ENCODE measurements at places on chromosomes 5 and 9.

GRCh38 chr5:177588413-177588909 is 3.5 kb upstream of the TMED9 start:
- DNase-seq = no peak

DNA sequence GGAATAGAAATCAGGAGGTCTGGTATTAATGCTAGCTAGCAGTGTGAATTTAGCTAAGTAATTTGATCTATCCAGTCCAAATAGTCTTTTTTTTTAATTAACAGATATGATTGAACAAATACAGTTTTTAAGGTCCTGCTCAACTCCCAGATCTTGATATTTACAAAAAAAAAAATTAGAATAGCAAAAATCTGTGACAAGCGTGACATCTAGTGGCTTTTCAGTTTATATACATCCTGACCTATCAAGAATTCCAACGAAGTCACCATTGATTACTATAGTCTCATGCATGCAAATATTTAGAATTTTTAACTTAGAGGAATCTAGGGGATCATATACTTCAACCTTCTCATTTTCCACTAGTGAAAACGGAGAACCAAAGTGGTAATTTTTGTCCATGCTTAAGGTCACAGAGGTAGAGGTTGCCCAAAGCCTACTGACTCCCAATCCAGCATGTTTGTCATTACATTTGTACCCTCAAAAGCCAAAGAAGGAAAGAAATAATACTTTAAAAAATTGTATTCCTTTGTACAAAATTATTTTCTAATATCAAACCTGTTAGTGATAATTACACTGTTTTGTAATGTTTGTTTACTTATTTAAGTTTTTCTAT is 17.6 kb upstream of the TARS1 start:
- DNase-seq = no peak

DNA sequence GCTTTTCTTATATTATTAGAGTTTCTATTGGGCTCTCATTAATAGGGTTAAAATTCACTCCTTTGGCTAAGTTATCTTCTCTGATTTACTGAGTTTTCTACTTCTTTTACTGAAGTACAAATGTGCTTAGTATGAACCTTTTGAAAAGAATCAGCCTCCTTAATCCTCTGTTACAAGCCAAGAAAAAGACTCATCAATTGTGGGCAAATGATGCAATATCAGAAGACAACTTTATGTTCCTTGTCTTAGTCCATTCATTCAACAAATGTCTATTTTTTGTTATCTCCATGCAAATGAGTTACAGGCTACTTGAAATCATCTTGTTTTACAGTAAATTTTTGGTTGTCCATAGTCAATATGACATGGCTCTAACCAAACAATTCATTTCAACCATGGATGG is 40.3 kb downstream of the SNCAIP start:
- DNase-seq = no peak

GRCh38 chr5:171901764-171902163 is 104.7 kb downstream of the FBXW11 start:
- DNase-seq = no peak

GRCh38 chr5:63837437-63837836 is 124.8 kb downstream of the HTR1A start:
- DNase-seq = no peak

GRCh38 chr5:66666778-66667177 is 70.6 kb downstream of the MAST4 start:
- DNase-seq = no peak

DNA sequence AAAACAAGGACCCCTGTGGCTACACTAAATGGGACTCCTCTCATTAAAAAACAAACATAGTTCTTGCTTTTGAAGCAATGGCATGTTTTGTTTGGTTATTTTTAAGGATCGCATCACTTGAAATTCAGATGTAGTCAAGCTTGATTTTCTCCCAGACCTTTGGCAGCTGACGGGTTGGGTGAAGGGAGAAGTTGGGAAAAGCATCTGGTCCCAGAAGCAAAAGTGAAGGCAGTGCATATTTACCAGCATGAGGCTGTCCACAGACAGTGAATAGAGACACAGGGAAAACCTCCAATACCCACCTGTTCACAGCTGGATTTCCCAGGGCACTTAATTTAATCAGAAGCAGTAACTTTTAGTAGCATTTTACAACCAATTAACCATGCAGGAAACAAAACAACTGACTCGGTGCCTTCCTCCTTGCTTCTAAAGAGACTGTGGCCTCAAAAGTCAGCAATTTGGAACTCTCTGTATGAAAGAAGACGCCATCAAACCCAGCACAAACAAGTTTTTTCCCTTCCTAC is 245.4 kb downstream of the EBF1 start:
- no peak for DNase-seq

DNA sequence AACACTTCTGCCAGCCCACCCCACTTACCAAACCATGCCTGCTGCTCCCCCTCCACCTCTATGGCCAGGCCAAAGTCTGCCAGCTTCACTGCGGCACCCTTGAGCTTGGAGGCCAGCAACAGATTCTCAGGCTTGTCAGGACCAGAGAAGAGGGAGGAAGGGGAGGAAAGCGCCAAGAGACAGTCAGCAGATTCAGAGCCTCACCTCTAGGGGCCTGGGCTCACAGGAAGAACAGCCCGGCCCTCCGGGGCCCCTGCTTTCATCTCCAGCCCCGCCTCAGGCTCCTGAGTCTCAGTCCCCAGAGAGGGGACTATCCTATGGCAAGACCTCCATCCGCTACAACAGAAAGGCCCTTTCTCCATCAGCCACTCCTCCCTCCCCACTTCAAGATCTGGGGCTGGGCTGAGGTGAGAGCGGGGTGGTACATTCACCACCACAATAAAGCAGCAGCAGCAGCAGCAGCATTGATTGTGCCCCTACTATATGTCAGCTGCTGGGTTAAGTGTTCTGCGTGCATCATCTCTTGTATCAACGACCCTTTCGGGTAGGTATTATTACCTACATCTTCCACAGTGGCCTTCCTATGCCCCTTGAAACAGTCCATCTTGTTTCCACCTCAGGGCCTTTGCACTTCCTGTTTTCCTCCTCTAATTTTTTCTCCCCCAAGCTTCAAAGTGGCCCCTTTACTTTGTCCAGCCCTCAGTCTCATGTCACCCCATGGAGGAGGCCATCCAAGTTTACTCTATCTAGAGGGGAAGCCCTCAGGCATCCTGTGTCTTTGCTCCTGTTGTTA is 36.0 kb downstream of the CAMK2A start:
- DNase-seq = no peak

DNA sequence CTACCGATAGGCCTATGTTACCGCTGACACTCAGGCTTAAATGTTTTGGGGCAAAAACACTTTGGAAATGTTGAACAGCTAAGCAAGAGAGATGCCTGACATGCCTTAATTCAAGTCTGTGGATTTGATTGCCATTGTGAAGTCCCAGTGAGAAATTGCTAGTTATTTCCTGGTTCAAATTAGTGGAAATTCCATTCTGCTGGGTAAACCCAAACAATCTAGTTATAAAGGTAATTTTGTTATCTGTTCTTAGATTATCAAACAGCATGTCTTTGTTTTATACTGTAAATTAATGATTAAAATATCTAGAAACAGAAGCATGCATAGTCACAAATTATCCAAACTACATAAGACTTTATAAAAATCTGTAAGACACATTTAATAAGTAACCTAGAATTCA is 96.6 kb downstream of the PJA2 start:
- DNase-seq = no peak

DNA sequence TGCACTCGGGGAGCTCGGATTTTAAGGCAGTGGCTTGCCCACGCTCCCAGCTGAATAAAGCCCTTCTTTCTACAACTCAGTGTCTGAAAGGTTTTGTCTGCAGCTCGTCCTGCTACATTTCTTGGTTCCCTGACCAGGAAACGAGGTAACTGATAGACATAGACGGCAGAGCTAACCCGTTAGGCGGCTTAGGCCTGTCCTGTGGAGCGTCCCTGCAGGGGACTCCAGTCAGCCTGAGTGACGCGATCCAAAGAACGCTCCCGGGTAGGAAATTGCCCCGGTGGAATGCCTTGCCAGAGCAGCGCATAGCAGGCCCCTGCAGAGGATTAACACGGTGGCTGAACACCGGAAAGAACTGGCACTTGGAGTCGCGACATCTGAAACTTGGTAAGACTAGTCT is 1.8 kb upstream of the SELENOP start:
- no peak for DNase-seq

DNA sequence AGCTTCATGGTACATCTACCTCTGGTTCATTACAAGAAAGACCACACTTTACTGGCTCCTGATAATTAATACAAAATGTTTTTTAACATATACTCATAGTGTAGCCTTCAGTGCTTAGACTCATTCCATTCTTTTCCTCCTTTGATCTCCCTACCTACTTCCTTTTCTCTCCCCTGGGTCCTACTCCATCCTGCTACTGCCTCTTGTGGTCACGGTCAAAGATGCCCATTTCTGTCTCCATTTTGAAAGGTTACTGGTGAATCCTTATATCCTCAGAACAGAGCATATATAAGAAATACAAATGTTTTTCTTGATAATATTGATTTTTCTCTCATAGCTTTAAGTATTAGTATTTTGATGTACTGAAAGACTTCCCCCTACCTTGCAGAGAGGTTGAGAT is 375.9 kb downstream of the ARRDC3 start:
- DNase-seq = no peak

DNA sequence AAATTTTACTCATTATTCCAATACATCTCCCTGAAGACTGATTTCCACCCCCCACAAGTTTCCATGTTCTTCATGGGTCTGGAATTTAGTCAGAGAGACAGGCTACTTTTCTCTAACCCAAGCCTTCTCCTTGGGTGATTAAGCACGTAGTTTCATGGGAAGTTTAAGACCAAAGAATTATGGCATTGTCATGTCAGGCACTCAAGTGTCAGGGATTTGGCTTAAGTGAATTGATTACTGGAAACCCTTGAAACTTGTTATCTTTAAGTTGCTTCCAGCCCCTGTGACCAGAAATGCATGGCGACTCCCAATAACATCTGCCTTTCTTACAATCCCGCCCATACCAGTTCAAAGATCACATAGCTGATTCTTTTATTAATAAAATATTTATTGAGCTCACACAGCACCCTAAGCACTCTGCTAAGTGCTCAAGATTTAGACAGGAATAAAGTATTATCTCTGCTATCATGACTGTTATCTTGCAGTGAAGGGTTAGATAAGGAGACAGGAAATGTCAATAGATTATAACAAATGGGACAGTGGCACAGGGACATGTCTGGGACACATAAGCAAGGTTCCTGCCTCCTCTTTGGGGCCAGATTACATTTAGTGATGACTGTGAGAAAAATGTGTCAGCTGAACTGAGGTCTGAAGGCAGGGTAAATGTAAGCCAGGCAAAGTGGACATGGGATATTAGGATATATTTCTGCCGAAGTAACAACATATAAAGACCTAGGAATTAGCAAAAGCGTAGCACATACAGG is 241.2 kb upstream of the TNC start:
- DNase-seq = no peak

DNA sequence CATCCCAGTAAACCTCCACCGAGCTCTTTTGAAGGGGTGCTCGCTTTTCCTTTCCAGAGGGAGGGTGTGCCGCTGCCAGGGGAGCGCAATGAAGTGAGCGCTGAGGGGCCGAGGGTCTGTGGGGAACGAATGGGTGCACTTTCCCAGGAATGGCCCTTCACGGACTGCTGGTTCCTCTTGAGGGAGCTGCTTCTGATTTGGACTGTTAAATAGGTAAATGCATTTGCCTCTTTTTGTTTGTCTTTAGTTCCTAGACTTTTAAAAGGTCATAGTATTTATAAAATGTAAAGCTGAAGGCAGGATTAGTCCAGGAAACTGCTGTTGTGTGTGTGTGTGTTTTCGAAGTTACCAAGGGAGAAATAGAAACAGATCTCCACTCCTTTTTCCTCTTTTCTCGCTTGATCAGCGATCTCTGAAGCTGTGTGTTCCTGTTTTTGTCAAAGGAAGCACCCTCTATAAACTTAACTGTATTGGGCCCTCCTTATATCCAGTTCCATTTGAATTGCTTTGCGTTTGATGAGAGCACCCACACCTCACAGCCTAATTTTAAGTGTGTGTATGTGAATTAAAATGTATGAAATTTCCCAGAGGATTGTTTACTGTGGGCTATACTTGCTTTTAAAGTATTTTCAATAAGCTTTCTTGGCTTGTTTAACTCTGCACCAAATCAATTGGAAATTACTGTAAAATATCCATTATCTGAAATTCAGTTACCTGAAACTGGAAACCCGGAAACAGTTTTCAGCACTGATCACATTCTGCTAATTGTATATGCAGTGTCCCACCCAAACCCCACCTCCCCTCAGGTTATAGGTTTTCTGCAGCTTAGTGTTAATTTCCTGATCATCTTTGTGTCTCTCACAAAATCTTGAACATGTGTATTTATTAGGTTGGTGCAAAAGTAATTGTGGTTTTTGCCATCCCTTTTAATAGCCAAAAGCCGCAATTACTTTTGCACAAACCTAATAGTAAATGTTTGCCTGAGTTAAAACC is 966 bp downstream of the SNX2 start:
- no peak for DNase-seq

GRCh38 chr5:9441610-9442009 is 104.3 kb downstream of the SEMA5A start:
- DNase-seq = no peak

All from forelimb muscle (tissue), 1 donor.